ENCODE measurements at places on chromosomes 1 and 21.

DNA sequence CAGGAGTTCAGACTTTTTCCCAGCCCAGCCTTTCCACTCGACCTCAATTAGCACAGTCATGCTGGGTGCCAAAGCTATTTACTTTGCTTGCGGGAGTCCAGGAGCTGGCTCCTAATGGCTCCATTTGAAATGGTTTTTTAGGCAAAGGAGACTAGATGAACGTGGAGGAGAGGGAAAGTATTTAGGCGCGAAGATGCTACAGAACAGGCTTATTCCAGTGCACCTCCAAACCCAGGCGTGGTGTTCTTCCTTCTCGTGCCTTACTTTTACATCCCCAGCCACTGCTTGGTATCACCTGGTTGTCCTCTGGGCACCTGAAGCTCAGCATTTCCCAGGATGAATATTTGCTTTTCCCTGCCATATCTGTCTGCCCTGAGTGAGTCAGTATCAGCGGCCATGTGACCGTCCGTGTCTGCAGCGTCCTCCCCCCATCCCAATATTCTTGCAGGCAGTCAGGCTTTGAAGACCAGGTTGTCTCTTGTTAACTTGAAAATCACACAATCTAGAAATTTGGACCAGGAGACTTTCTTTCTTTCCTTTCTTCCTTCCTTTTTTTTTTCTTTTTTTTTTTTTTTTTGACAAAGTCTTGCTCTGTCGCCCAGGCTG is 198.5 kb downstream of the DYRK1A start:
- no peak for DNase-seq

- DNase-seq: no peak
These were observed 40.1 kb downstream of the BTF3L4 start for GRCh38 chr1:52096216-52096615.

- DNase-seq: no peak
These were observed 137.1 kb downstream of the CAMTA1 start for GRCh38 chr1:6922096-6922931.

DNA sequence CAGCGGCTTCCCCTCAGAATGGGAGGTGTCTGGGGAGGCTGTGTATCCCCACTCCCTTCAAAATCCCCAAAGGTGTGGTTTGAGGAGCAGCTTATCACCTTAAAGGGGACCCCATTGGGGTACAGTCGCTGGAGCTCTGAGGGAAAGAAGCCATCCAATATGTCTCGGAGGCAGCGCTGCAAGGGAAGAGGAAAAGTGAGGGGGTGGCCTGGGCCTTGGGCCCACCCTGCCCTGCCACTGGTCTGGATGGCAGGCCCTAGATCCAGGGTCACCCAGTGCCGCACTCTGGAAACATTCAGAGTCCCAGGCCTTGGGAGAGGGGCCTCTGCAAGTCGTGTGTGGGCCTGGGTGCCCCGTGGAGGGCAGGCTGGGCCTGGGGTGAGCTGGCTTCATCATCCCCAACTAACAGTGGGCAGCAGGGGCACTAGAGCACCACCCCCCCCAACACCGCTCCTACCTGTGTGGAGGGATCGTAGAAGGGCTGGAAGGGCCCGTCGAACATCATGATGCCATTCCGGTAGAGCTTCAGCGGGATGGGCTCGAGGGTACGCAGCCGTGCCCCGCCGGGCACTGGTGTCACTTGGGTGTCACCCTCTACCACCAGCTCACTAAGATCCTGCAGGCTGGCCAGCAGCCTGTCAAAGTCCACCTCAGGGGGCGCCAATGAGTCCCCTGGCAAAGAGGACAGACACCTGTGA is 5.6 kb downstream of the SH3BGRL3 start:
- DNase-seq: peak; percentile 59

- no peak for DNase-seq
These were observed 33.5 kb downstream of the VPS26C start for GRCh38 chr21:37233551-37234146.

DNA sequence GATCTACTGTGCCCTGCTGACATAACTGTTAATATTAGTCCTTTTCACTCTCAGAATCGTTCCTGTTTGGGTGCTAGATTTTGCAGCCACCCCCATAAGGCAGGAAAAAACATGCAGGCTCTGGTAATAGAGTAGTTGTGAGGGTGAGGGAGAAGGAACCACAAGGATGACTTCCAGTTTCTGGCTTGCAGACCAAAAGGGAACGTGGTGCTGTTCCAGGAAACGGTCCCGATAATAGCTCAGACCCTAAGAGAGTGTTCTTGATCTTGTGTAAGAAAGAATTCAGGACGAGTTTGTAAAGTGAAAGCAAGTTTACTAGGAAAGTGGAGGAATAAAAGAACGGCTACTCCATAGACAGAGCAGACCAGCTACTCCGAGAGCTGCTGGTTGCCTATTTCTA is 50.7 kb upstream of the RHOU start:
- DNase-seq: no peak

GRCh38 chr1:119896303-119896702 is at the start of gene ADAM30:
TSS of gene ADAM30 (minus strand) at chr1:119896515. CDS start at chr1:119896336, 179 bp downstream.
- DNase-seq: no peak

- DNase-seq: no peak
These were observed 521.8 kb downstream of the PTPRU start for GRCh38 chr1:29757866-29758780.

GRCh38 chr1:233113009-233113879 is 162.8 kb downstream of the NTPCR start:
- DNase-seq: no peak

DNA sequence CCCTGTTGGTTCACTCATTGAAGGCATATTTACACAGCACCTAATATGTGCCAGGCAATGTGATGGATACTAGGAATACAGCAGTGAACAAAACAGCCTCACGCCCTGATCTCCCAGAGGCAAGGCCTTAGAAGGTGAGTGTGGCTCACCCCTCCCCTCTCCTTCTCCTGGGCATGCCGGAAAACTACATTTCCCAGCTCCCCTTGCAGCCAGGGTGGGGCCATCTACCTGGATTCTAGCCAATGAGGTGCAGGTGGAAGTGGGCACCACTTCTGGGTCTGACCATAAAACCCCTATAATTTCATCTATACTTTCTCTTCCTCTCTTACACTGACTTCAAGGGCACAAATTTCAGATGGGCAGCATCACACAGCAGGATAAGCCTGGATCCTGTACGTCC is 63.8 kb downstream of the FBXO2 start:
- DNase-seq: no peak

GRCh38 chr1:161088587-161089110 is 709 bp downstream of the NECTIN4 start:
- no peak for DNase-seq

GRCh38 chr1:42934541-42935312 is 23.9 kb downstream of the SLC2A1 start:
- no peak for DNase-seq

DNA sequence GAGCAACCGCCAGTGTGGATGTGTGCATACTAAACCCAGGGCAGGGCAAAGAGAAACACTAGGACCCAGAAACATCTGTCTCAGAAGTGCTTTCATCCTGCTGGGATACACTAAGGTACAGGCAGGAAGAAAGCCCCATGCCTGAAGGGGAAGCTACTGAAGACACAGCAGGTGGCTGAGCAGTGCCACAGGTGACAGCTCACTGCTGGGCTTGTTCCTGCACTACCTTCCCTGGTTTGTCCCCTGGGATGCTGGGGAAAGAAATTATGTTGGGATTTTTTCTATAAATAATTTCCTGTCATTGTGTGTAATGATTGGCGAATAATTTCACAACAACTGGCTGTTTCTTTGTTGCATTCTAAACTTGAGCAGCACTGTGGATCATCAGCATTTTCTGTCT is 245.3 kb upstream of the RAB4A start:
- DNase-seq: no peak

DNA sequence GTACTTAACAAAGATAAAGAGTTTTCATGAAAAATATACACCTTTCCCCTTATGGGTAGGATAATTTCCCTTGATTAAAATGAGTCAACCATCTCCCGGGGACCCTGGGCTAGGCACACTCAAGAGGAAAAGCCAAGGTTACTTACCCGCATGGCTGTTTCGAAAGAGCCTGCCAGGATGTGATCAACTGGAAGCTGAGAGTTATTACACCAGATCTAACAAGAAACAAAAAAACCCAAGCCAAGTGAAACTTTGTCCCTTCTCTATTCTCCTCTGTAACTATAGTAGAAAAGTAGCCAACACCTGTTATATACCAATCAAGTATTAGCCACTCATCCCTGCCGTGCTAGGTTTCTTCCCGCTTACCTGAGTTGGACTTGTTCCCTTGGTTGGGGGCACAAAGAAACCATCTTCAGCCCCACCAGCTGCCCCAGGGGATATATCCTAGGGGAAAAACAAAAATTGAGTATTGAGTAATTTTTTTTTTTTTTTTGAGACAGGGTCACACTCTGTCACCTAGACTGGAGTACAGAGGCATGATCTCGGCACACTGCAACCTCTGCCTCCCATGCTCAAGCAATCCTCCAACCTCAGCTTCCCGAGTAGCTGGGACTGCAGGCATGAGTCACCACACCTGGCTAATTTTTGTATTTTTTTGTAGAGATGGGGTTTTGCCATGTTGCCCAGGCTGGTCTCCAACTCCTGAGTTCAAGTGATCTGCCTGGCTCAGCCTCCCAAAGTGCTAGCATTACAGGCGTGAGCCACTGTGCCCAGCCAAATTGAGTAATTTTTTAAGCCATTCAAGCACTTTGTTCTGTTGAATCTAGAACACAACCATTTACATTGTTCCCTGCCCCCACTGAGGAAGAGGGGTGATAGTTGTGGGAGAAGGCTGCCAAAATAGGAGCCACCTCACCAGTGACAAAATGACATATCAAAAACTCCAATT is 8.4 kb upstream of the PEX19 start:
- DNase-seq: no peak

- no peak for DNase-seq
These were observed 1036.0 kb downstream of the AMY1C start for GRCh38 chr1:104785575-104786187.

GRCh38 chr1:40317394-40318074 is 448 bp upstream of the COL9A2 start:
- no peak for DNase-seq

DNA sequence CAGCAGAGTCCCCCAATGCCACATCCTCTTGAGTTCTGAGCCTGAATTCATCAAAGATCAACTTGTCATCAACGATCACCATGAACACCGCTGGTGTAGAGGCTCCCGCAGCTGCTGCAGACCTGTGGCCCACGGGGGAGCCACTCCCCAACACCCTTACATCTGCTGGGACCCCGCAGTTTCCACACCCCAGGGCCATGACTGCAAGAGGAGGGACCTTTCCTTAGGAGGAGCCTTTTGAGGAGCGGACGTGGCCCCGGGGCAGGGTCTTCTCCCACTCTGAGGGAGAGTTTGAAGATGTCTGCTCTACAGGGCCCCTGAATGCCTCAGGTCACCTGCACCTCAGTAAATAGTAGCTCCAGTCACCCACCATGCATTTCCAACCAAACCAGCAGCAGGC is 2.7 kb downstream of the PRDM15 start:
- no peak for DNase-seq

GRCh38 chr1:228349701-228350171 is 56.9 kb downstream of the TRIM11 start:
- DNase-seq: no peak

DNA sequence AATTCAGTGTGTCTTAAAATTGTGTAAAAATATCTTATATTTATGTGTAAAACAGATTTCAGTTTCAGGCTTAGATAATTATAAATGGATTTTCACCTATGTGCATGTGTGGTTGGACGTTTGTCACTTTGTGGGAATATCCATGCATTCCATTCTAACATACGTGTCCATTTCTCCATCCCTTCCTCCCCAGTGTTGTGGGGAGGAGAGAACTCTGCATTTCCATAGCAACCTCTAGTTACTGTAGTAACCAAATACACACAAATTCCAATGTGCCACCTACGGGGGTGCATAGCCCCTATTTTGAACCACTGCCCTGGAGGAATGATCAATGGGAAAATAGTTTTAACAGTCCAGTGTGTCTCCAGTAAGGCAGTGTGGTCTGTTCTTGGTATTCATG is 79.0 kb downstream of the RASAL2 start:
- DNase-seq: no peak

GRCh38 chr1:115277276-115277675 is 60.8 kb downstream of the NGF start:
- DNase-seq: no peak

Data from activated T-cell treated with anti-CD3 and anti-CD28 coated beads, Interleukin-2, amount 50 U/mL, for 1 hour (primary cell).